ENCODE measurements at places on chromosomes 2 and 18.
A peak's percentile ranks its signal among the peaks of the same experiment; 100 is the strongest.

DNA sequence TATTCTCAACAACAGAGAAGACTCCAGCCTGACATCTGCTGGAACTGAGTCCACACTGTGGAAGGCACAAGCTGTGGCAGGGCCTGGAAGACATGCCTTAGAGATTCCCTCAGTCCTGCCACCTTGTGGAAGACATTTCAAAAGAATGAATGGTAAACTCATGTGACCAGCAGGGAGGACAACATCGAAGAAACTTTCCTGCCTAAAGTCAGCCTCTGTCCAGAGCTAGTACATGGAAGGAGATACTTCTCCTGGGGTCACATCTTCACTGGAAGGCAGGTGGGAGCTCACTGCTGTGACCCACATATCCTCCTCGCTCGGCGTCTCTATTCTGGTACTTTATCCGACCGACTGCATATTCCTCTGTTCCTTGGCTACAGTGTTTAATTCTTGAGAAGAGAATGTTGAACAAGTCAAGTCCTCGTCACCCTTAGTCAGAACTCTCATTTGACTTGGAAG lies 59.5 kb downstream of the PUM2 start:
- peak; percentile 56 for DNase-seq

- no peak for DNase-seq
Observed at GRCh38 chr2:55518841-55519165, 715 bp upstream of the CFAP36 start.

DNA sequence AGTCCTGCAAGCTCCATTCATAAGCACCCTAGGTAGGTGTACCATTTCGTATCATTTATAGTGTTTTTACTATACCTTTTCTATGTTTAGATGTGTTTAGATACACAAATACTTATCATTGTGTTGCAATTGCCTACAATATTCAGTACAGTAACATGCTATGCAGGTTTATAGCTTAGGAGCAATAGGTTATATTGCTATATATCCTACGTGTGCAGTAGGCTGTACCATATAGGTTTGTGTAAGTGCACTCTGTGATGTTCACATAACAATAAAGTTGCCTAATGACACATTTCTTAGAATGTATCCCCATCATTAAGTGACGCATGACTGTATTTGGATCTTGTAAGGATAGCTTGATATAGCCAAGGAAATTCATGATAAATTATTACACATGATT lies 88.6 kb upstream of the CDH20 start:
- no peak for DNase-seq

- no peak for DNase-seq
Observed at GRCh38 chr2:190551928-190552327, 17.4 kb upstream of the NEMP2 start.

DNA sequence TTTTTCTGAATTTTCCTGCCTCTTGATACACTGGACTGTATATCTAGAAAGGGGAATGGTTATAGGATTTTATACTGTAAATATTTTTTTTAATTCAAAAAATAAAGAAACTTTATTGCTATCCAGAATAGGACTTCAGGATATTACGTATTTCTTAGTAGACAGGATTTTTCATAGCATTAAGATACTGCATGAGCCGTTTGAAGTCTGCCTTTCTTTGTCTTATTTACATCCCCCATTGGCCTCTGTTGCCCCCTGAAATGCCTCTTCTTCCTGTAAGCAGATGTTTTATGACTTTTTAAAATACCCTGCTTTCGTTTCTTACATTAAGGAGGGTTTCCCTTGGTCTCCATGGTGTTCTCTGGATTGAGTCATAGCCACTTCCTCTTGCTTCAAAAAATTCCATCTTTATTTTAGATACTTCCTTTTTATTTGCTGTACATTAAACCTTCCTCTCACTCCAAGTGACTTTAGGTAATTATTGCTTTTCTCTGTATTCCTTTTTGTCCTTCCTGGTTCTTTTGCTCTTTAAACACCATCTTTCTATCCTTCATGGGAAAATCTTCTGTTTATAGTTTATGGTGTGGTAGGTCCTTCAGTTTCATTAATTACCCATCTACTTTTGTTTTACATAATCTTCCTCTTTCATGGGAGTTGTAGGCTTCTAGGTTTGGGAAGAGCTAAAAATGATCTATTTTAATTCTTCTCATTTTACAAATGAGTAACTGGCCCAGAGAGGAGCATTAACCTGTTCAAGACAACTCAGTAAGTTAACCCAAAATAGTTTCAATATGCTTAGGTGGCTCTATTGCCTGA lies 72.6 kb downstream of the ZNF532 start:
- no peak for DNase-seq

GRCh38 chr2:234001380-234002160 lies 48.9 kb upstream of the SPP2 start:
- DNase-seq: no peak

DNA sequence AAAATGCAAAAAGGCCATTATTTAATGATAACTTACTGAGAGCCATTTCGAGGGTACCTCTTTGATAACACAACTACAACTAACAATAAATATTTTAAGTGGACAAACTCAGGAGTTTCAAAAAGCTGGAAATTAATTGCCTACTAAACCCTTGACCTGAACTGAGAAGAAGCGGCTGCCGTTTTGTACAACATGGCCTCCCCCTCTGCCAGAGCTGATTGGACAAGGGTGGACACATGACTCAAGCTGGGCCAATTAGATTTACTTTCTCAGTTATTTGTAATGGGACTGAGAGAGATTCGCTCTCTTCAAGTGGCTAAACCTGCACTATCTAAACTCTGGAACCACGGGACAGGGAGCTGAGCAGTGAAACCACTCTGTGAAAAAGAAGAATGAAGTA lies 135.9 kb upstream of the SERPINE2 start:
- no peak for DNase-seq

DNA sequence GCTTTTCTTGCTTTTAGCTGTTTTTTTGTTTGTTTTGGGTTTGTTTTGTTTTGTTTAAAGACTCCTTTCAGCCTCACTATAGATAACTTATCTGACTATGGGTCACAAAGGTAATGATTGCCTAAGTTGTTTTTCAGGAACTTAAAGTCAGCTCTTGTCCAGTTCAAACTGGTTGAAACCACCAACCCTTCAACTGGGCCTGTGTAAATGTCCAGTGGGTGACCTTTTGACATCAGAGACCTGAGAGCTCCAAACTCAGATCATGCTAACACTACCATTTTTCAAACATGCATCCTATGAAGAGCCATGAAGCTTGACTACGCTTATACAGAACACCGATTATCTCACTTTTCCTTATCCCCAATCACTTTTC lies 144.6 kb upstream of the RMP24 start:
- DNase-seq: no peak

DNA sequence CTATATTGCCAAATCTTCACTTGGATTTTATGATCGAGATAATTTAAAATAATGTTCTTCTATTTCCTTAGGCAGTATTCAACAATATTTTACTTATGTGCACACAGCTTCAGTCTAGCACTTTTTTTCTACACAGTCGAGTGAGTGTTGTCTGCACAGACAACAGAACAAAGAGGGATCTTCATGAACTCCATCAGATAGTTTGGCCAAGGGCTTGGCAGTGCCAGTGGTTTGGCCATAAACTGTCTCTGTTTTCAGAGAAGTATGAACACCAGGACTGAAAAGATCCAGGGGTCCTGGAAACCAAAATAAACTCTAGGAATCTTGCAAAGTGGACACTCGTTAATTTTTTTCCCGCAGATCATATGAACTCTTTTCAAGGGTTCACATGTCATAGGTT lies 547.3 kb downstream of the PLCL1 start:
- DNase-seq: no peak

DNA sequence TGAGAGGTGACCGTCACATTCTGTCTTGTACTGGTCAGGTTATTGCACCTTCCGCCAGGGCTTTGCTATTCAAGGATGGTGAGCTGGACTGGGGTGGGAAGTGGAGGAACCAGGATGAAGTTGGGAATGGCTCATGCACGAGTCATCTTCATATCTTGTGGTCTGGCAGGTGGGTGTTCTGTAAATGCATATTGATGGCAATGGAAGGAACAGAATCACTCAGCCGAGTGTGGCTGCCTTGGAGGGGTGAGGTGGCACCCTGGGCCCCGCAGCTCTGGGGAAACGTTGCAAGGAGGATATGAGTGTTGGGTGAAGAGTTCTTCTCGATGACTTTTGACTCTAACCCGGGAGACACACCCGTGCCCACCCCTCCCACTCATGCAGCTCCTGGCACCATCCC lies 1.2 kb downstream of the NEU2 start:
- no peak for DNase-seq

DNA sequence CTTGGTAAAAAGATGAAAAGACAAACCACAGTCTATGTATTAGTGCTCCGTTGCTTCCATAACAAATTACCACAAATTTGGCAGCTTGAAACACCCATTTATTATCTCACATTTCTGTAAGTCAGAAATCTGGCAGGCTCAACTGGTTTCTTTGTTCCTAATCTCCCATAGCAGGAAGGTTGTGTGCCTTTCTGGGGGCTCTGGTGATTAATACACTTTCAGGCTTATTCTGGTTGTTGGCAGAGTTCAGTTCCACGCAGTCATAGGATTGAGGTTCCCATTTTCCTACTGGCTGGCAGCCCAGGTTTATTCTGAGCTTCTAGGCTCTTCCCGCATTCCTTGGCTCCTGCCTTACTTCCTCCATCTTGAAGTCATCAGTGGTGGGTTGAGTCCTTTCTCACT lies 189.3 kb downstream of the ANAPC1 start:
- no peak for DNase-seq

DNA sequence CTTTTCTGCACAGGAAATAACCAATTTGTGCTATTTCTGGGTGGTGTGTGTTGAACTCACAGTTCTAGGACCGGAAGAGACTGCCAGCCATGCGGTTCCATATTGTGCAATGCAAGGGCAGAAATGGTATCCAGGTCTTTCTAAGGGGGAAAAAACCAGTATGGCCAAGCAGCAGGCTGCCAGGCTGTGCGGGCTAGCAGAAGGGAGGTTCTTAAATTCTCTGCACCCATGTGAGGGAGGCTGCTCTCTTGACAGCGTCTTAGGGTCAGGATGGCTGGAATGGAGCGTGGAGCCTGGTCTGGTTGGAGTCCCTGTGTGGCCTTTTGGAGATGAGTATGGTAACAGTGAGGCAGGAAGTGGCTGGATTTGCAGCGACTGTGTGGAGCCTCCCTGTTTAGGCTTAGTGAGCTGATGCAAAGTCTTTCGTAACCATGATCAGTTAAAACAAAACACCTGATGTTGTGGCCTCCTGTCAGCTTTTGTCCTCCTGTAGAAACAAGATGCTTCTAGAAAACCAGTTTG lies 52.6 kb downstream of the NCK2 start:
- no peak for DNase-seq

- DNase-seq: no peak
Observed at GRCh38 chr18:6505498-6505875, 90.8 kb upstream of the L3MBTL4 start.

DNA sequence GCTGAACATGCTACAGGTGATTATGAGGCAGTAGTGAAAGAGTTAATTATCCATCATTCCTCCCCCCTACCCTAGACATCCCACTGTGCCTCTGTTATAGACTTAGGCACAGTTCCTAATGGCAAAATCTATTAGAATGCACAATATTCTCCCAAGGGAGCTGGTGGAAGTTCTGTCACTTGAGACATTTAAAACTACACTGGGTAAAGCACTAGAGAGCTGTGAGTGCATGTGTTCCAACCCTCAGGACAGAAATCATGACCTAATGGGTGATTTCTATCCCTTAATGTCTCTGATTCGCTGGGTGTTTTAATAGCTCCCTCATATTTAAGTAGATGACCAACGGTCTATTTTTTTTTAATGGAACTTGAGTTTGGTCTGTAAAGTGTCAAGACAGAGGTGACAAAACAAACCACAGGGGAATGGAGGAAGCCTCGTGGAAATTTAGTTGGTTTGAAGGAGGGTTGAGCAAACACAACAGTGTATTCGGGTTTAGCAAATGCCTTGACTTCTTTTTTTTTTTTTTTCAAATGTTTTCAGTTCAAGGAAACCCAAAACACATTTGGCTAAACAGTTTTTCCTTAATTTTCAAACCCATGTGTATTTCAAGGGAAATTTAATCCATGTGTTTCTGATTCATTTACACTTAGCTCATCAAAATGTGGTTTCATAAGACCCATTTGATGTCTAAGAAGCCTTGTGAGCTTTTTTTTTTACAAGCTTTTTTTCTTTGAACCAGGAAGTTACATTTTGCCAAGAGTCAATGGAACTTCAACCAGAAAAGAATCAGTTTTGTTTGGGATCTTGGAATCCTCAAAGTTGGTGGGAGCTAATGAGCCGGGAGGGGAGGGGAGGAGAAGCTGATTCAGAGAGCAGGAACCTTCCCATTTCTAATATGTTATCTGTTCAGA lies 665.1 kb upstream of the ZEB2 start:
- no peak for DNase-seq

DNA sequence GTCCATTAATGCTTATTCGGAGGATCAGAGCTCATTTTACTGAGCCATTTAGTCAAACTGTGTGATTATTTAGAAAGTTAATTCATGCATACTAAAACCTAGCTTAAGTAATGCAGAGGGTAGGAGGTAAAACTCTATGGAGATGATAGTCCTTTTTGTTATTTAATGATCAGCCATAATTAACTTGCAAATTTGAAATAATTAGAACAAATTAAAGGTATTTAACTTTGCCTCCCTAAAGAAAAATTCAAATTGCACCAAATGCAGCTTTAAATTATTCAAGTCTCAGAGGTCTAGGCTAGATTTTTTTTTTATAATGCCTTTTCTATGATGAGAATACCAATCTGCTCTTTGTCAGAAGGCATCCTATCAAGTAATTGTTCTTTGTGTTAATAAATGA lies 310.9 kb downstream of the KIAA1328 start:
- DNase-seq: no peak

- DNase-seq: no peak
Observed at GRCh38 chr2:10471046-10471571, 23.0 kb upstream of the ODC1 start.

DNA sequence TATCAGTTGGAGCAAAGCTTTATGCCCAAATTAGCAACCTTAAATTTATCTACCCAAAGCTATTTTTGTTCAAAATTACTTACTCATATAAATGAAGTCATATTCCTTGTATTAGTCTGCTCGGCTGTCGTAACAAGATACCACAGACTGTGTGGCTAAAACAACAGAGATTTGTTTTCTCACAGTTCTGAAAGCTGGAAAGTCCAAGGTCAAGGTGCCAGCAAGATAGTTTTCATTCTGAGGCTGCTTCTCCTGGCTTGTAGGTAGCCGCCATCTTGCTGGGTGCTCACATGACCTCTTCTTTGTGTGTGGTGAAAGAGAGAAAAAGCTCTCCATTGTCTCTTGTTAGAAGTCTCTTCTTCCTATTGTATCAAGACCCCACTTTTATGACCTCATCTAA lies 15.7 kb upstream of the DPP10 start:
- no peak for DNase-seq

Measured in CMK (cell line).